ENCODE measurements at places on chromosomes 6 and 20.
A peak's percentile ranks its signal among the peaks of the same experiment; 100 is the strongest.

- no peak for DNase-seq
These were observed 30.6 kb upstream of the PPP1R14C start for GRCh38 chr6:150112233-150112632.

DNA sequence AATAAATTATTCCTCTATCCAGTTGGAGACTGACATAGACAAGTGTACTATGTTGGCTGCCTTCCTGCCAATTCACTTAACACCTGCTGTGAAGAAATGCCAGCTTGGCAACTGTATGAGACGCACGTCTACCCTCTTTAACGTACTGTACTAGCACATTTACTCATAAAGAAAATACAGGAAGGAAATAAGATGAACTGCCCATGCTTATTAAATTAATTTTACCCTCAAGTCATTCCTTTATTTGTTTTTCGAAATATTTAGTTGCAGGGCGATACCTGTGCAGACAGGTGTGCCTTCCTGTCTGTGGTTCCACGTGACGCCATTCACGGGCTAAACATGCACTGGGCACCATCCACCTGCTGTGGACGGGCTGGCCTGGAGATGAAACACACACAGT, 52.0 kb downstream of the PSMG4 start:
- DNase-seq, result peak; percentile 50

GRCh38 chr6:40504274-40504673, 82.9 kb downstream of the LRFN2 start:
- no peak for DNase-seq

- no peak for DNase-seq
These were observed 49.9 kb downstream of the BMP5 start for GRCh38 chr6:55825402-55826051.

GRCh38 chr6:147447835-147448611, 60.5 kb upstream of the SAMD5 start:
- peak; percentile 47 for DNase-seq

DNA sequence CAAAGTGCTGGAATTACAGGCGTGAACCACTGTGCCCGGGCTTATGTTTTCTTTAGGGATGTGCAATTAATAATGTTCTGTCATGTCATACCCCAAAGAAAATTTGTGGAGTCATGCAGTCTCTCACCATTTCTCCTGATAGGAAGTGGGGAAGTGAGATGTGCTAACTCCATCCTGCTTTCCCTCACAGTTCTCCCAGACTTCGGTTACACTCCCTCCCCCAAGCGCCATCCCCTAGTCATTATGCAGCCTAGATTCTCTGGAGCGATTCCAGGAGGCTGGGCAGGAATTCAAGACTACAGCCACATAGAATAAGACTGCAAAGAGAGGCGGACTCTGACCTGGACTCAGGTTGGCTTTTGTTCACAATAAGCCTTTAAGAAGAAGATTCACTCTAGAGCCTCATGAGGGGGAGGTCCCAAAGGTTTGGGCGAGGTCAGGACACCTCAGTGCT, 271.4 kb downstream of the ALDH8A1 start:
- DNase-seq, result no peak

DNA sequence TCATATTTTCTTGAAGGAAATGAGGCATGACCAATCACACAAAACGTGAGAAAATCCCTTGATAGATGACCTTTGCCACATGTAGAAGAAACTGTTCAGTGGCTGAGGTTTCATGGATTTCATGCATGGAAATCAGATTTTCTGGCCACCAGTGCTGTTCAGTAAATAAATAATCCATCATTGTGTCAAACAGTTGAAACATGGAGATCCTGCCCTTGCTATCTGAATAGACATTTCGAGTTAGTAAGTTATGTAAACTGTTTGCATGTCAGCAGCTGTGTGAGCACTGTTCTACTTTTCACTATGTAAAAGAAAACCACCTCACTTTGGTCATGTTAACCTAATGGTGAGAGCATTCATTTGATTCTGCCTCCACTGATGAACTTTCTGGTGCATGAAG, 793.9 kb upstream of the EPHA7 start:
- DNase-seq, result peak; percentile 61

Measured in NCI-H774 (cell line).